Spinal cord (tissue), 10 donors: ENCODE measurements at places on chromosomes 1 and 21. TPM values are rescaled to one million over a fixed set of nuclear protein-coding genes. Genes with fewer than 3 reads are reported as not detected.

GRCh38 chr1:110136911-110137310, 13.4 kb upstream of the SLC6A17 start:
- no peak overlapping the region for H3K4me3 ChIP-seq
- peak; percentile 94 for DNase-seq
- H3K27me3 ChIP-seq = no peaks in the 10 kb centered on the region
- peaks cover 20% of the 10 kb centered on the region for H3K4me1 ChIP-seq
- no peak overlapping the region for H3K27ac ChIP-seq

DNA sequence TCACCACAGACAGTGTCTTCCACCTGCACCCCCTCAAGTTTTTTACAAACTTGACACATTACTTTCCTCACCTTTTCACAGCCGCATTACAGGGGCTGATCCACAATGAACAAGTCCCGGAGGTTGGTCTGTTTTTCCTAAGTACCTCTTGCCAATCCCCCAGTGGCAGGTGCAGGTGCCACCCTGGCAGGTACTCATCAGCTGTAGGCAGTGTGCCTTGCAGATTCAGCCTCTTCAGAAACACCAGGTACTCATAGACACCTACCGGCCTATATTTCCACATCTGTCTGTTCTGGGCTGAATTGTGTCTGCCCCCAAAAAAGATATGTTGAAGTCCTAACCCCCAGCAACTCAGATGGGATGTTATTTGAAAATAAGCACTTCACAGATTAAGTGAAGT, 81.4 kb upstream of the CNIH3 start:
- DNase-seq = no peak
- no peak overlapping the region for H3K27ac ChIP-seq
- H3K36me3 ChIP-seq = no peaks in the 10 kb centered on the region
- no peaks in the 10 kb centered on the region for H3K27me3 ChIP-seq
- H3K4me3 ChIP-seq = no peak overlapping the region

MXRA8 gene
- polyA plus RNA-seq = 48.1 TPM

DNA sequence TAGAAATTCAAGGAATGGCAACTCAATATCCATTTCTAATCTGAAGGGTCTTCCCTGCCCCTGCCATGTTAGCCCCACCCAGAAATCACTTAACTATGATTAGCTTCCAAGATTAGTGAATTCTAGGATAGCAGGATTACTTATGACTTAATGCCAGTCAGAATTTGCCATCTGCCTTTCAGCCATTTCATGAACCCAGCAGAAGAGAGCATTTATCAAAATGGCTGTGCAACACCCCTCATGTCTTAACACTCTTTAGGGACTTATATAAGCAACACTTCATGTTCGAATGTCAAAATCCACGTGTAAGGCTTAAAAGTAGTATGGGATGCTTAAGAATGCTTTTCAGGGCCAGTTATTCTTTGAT, 288.5 kb downstream of the NFIA start:
- H3K4me3 ChIP-seq = no peak overlapping the region
- H3K27ac ChIP-seq = no peak overlapping the region
- no peaks in the 10 kb centered on the region for H3K27me3 ChIP-seq
- H3K36me3 ChIP-seq = no peaks in the 10 kb centered on the region

DNA sequence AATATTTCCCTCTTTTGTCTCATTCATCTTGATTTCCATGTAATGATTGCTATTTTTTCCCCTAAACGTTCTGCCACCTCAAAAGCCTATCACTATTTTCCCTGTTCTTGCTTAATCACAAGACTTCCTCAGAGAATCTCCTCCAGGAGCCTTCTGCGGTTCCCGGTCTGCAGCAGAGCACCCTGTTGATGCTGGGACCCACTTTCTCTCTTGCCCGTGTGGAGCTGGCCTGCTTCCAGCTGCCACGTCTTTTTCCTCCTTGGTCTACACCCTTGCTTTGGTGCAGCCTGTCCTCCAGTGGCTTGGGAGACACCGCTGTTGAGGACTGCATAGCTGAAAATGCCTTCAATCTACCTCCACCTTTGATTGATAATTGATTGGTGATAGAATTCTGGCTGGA, 70.0 kb upstream of the COA6 start:
- no peaks in the 10 kb centered on the region for H3K36me3 ChIP-seq
- no peaks in the 10 kb centered on the region for H3K27me3 ChIP-seq
- H3K27ac ChIP-seq = no peak overlapping the region
- H3K4me1 ChIP-seq = no peaks in the 10 kb centered on the region
- no peak for DNase-seq

DNA sequence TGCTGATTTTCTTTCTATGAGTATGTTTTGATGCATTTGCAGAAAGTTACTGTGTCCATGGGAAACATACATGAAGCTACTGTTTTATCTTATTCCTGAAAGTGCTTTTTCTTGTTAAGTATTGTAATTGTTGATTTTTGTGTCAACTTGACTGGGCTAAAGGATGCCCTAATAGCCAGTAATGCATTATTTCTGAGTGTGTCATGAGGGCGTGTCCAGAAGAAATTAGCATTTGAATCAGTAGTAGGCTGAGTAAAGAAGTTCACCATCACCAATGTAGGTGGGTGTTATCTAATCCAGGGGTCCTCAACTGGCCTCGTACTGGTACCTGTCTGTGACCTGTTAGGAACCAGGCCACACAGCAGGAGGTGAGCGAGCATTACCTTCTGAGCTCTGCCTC, 760.2 kb downstream of the PLA2G4A start:
- H3K4me1 ChIP-seq = no peaks in the 10 kb centered on the region
- DNase-seq = no peak
- no peak overlapping the region for H3K27ac ChIP-seq
- H3K4me3 ChIP-seq = no peak overlapping the region

GRCh38 chr1:181486098-181486420, 2.7 kb downstream of the CACNA1E start:
- no peak for DNase-seq
- peak overlapping the region; percentile 59 for H3K27ac ChIP-seq
- H3K36me3 ChIP-seq = no peaks in the 10 kb centered on the region
- peak overlapping the region; percentile 57 for H3K4me3 ChIP-seq
- H3K27me3 ChIP-seq = peaks cover 35% of the 10 kb centered on the region

DNA sequence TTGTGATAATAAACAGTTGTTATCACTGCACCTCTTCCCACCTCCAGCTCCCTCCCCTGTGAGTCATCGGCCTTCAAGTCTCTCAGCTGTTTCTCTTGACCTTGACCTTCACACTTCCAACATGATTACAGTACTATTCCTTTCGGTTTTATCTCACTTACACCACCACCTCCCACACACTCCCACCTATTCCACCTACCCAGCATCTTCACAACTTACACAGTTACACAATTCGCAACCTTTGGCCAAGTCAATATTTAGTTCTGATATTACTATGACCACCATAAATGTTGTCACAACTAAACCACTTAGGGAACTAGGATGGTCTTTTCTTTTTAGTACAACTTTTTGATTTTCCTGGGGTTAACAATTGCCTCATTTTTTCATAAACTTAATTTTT, 60.2 kb downstream of the RIPK4 start:
- peaks cover 2% of the 10 kb centered on the region for H3K27me3 ChIP-seq
- H3K4me3 ChIP-seq = no peak overlapping the region
- DNase-seq = no peak
- H3K27ac ChIP-seq = no peak overlapping the region
- H3K36me3 ChIP-seq = no peaks in the 10 kb centered on the region
- H3K4me1 ChIP-seq = no peaks in the 10 kb centered on the region

GRCh38 chr21:35077466-35077865, 28.4 kb upstream of the RUNX1 start:
- H3K36me3 ChIP-seq = no peaks in the 10 kb centered on the region
- H3K27me3 ChIP-seq = no peaks in the 10 kb centered on the region
- no peaks in the 10 kb centered on the region for H3K4me1 ChIP-seq
- no peak overlapping the region for H3K4me3 ChIP-seq
- DNase-seq = no peak
- H3K27ac ChIP-seq = no peak overlapping the region

NLRP3 gene
- 3.1 TPM for polyA plus RNA-seq

DNA sequence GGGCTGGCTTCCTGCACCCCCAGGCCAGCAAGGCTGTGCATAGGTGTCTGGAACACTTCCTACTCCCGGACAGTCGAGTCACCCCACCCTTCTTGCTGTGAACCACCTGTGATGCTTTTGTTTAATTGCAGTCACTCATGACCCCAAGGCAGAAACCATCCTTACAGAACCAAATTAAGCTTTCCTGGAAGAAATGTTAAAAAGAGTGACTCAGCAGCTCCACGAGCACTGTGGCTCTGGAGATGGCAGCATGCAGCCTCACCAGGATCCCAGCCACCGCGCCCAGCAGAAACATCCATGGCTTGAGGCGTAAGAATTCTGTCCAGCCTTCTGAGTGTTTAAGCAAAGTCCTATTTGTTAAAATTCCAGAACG, 28.8 kb downstream of the SNAP47 start:
- H3K27ac ChIP-seq = no peak overlapping the region
- no peak for DNase-seq
- H3K36me3 ChIP-seq = peaks cover 89% of the 10 kb centered on the region
- H3K4me1 ChIP-seq = peaks cover 18% of the 10 kb centered on the region
- no peaks in the 10 kb centered on the region for H3K27me3 ChIP-seq

GRCh38 chr1:44947063-44947773, 39.2 kb downstream of the EIF2B3 start:
- H3K4me3 ChIP-seq = no peak overlapping the region
- H3K36me3 ChIP-seq = no peaks in the 10 kb centered on the region
- no peaks in the 10 kb centered on the region for H3K4me1 ChIP-seq
- peak overlapping the region; percentile 52 for H3K27ac ChIP-seq
- DNase-seq = peak; percentile 43

DNA sequence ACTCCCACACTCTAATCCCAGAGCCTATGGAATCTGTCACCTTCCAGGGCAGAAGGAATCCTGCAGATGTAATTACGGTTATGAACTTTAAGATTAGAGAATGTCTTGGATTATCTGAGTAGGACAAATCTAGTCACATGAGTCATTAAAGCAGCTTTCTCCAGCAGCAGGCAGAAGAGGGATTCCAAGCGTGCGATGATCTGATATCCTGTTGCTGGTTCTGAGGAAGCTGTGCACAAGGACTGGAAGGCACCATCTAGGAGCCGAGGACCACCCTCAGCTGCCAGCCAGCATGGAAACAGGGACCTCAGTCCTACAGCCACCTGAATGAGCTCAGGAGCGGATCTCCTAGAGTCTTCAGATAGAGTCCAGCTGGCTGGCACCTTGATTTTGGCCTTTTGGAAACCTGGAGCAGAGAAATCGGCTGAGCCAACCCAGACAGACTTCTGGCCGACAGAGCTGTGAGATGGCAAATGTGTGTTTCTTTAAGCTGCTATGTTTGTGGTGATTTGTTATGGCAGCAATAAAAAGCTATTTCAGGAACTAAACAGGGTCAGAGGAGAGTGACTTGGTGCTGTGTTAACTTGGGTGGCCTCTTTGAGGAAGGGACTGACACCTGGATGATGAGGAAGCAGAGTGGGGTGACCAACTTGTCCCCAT, 34.5 kb downstream of the LRRN2 start:
- no peak overlapping the region for H3K27ac ChIP-seq
- DNase-seq = peak; percentile 62

DNA sequence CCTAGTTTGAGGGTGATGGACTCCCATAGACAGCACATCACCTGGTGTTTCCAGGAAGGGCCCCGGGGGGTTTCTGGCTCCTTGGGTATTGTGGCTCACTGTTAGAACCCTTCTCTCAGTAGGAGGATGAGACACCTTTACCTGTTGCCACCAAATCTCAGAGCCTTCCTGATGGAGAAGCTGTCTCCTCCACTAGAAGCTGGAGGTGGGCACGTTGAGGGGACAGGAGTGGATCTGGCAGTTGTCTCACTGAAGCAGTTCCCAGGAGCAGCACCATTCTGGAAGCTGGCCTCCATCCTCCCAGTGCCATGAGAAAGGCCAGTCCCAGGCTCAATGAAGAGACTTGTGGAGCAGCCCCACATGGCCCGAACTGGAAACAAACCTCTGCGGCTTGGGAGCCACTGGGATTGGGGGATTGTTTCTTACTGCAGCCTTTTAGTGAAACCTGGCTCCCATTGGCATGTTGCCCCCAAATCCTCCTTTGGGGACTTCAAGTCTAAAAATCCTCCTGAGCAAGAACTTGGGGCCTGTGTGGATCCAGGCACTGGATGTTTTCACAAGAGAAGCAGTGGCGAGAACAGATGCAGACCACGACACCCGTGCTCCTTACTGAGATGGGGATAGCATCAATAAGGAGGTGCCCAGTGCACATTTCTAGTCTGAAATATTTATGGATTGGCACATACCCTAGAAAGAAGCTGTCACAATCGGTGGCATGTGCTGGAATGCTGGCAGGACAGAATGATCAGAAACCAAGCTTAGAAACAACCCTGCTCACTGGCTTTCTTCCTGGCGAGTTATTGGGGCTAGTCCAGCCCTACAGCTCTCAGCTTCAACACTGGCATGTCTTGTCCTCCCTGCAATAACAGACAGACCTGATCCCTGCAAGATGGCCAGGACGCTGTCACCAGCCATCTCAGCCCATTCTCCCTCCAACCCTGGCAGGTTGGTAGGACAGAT, 223.7 kb upstream of the AJAP1 start:
- no peak overlapping the region for H3K27ac ChIP-seq
- H3K4me1 ChIP-seq = peaks cover 4% of the 10 kb centered on the region
- no peak overlapping the region for H3K4me3 ChIP-seq
